Fibroblast of villous mesenchyme (primary cell): ENCODE measurements at places on chromosomes 16 and 17.

- no peak for DNase-seq
These were observed 21.4 kb upstream of the TIMP2 start for GRCh38 chr17:78946631-78947030.

DNA sequence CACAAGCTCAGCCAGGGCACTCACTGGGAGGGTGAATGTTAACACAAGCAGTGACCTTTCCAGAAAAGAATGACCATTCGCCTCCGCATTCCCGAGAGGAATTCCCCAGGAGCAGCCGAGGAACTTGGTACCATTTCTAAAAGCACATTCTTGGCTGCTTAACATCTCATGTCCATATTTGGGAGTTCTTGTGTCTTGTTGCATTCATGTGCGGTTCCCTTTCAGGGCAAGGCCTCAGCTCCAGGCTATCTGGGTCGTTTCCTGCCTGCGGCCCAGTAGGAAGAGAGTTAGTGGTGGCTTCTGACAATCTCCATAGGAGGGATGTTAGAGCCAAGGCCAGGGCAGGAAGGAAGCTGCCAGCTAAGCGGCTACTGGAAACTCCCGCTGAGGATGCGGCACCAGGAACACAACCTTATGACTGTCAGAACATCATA is 27.8 kb upstream of the MEAK7 start:
- DNase-seq = peak; percentile 93

DNA sequence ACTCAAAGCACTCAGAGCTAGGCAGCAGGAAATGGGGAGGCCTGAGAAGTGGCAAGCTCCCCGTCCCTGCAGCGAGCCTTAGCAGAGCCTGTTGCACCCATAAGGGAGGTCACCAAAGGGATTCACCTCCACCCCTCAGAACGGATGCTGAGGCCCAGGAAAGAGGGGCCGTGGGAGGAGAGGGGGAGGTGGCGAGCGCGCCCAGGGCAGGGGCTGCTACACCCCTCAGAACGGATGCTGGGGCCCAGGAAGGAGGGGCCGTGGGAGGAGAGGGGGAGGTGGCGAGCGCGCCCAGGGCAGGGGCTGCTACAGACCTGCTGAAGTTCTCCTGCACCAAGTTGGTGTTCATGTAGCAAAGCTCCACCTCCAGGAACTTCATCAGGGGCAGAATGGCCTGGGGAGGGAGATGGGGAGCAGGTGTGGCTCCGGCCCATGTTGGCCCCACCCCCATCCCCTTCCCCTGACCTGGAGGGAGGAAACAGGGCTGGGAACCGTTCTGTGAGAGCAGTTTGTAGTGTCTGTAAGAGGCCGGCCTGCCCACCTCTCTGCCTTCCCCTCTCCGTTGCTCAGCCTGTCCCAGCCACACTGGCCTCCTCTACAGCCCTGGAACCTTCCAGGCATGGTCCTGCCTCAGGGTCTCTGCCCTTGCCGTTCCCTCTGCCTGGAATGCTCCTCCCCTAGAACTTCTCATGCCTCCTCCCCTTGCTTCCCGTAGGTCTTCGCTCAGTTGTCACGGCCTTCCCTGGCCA is 11.4 kb downstream of the UNC13D start:
- no peak for DNase-seq

DNA sequence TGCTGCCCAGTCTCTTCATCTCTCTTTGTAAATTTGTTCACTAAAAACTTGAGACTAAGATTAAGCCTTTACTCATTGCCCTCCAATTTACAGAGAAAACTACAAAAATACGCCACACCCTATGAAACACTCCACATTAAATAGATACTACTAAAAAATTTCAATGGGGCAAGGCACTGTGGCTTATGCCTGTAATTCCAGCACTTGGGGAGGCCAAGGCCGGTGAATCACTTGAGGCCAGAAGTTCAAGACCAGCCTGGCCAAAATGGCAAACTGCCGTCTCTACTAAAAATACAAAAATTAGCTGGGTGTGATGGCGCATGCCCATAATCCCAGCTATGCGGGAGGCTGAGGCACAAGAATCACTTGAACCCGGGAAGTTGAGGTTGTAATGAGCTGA is 3.8 kb downstream of the UBE2O start:
- no peak for DNase-seq

DNA sequence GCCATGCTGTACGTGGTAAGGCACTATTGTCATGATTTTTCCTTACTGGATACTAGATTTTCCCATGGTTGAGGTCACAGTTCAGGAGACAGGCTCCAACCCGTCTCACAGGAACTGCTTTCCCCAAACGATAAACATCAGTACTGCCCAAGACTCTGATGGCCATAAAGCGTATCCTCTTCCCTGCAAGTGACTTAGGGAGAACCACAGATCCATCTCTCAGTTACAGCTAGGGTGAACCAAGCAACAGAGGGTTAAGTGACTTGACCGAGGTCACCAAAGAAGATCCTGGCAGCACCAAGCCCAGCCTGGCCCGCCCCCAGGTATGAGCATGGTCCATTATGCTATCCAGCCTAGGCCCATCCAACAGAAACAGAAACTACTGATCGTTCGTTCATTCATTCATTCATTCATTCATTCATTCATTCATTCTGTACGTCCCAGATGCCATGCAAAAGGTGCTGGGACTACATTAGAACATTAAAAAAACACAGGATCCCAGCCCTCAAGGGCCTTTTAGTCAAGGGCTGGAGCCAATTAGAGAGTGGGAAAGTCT is 31.0 kb downstream of the MYH11 start:
- DNase-seq = no peak
